ENCODE measurements at places on chromosomes 13 and 19.

- no peak for DNase-seq
These were observed 36.3 kb upstream of the PSG9 start for GRCh38 chr19:43305642-43306041.

DNA sequence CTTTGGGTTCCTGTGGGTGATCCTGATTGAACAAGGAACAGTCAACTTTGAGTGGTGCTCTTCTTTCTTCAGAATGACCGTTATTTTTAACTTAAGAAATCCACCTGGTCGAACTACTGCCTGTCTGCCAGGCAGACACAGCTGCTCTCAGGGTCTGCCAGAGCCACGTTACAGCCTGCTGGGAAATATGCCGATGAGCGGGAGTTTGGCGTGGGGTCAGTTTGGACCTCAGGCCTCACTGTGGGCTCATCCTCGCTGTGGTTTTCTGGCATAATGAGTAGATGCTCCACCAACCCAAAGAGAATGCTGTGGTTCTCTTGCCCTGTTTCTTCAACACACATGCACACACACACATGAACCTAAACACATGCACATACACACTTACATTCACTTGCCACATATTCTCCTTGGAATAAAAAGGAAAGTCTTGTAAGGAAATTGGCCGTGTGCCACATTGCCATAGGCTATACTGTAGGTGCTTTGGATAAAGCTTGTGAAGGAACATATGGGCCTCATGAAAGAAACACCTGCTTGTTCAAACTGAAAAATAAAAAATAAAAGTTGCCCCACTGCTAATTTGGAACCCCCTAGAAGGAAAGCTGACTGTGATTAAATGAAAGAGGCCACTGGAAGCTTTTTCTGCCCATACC is 598.7 kb upstream of the KLF12 start:
- no peak for DNase-seq

- DNase-seq, result no peak
These were observed 34.6 kb upstream of the KATNAL1 start for GRCh38 chr13:30341815-30342570.

GRCh38 chr19:38134540-38135149 is 89.4 kb downstream of the DPF1 start:
- peak; percentile 32 for DNase-seq

DNA sequence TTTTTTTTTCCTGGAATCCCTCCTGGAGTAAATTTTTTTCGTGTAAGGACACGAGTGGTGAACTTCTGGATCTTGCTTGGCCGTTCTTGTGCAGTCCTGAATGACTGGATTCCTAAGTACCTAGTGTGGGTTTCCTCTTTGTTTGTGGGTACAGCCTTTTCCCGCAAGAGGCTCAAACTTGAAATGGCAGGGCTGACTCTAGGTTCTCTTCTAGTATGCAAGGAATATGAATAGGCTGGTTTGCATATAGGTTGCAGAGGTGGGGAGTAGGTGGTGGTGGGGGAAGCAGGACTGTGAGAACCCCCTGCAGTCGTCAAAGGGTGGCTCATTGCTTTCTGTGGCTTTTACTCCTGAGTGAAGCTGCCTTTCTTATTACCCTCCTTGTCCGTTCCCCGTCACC is 13.6 kb downstream of the UBAC2 start:
- peak; percentile 83 for DNase-seq

DNA sequence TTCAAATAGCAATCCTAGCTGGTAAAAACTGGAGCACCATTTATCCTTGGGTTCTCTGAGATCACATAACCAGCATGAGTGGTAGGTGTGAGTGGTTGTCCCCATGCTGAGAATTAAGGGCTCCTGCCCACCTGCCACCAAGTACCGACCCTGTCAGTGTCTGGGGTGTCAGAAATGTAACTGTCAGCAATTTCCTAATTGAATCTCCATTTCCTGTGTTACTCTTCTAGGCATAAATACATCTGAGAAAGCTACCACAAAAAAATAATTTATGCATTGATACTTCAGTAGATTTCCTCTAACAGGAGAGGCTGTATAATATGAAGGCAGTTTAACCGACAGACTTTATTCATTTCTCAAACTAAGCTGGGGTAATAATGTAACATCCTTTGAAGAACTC is 25.1 kb downstream of the CPB2 start:
- no peak for DNase-seq

DNA sequence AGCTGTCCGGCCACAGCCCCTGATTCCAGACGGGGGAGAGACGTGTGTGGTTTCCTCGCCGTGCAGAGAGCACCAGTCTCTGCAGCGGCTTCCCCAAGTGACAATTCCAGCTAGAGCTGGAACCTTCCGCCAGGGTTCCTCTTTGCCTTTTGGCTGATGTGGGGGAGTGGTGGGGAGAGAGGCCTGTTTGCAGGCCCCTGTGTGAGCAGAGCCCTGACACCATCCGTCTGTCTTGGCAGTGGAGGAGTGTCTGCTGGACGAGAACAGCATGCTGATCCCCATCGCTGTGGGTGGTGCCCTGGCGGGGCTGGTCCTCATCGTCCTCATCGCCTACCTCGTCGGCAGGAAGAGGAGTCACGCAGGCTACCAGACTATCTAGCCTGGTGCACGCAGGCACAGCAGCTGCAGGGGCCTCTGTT is 25.0 kb downstream of the LAMP1 start:
- DNase-seq, result no peak

DNA sequence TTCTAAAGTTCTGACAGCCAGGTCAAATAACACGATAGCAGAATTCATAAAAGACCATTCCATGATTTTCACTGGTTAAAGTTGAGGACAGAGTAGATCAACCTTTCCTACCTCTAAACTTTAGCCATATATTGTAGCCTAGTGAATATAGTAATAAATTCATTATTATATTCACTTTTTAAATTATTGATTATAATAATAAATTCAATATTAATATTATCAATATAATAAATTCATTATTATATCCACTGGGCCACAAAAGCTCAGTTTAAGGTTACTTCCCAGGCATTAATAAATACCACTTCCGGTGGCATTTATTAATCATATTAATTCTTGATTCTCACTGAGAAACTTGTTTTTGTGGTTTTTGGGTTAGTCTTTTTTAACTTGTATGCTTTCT is 85.7 kb upstream of the GPC6 start:
- DNase-seq, result no peak

DNA sequence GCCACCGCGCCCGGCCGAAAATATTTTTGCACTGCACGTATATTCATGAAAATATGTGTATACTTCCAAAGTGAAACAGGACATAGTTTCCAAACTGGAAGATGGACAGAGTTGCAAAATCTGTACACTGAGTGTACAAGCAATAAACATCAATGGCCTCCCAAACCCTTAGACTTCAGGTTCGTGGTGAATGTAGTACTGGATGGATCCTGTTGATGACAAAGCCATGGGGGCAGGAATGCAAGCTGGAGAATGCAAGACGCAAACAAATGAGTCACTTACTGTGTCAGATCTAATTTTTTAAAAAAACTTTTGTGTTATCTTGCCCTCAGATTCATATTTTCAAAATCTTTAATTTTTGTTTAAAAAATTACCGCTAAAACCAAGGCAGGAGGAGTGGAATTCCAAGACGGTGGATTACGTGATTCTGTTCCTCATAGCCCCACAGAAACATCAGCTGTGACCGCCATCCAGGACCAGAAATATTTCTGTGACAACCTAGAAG is 12.7 kb upstream of the LILRA2 start:
- DNase-seq, result no peak

DNA sequence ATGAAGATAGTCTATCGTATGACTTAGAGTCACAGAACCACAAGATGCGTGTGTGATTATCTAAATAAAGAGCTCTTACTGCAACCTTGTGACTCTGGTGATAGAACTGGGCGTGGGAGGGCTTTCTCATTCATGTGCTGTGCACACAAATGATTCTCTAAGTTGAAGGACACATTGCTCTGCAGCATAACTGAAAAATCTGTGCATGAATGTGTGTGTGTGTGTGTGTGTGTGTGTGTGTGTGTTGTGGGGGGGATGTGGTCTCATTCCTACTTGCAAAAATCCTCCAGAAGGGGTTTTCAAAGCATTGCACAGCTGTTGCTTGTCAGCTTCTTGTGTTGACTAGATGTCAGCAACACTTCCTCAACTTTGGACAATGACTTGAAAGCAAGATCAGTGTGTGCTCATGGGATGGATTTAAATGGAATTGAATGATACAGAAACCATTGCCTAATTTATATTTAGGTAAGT is 22.4 kb downstream of the LRCH1 start:
- no peak for DNase-seq

- no peak for DNase-seq
These were observed 1189.9 kb downstream of the UQCRFS1 start for GRCh38 chr19:28023064-28023463.

DNA sequence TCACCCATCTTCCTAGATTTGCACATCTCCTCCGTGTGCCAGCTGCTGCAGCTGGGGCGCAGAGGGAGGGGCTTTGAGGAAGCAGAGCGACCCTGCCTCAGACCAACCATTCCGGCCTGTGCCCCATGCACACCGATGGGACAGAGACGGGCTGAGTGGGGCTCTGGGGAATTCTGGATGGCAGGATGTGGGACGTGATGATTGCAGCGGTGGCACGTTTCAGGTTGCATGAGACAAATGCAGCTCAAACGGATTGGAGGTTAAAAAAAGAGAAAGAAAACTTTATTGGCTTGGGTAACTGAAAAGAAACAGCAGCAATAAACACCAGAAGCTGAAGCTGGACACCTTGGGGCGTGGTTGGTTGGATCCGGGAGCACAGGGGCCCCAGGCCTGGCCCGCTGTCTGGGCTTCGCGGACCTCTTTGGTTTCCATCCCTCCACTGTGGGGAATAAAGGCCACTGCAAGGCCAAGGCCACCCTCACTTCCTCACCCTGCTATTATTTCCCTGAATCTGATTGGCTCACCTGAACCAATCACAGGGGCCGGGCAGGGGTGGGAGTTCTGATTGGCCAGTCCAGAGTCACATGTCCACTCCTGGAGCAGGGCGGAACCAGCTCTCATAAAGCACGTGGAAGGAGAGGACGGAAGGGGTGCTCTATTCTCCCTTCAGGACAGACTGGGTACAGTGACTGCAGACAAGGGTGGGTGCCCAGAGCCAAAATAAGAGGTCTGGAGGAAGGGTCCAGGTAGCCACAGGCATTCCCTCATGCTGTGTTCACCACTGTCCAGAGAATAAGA is 6.1 kb upstream of the ZNF787 start:
- no peak for DNase-seq

GRCh38 chr13:37546087-37546486 is 52.5 kb downstream of the POSTN start:
- no peak for DNase-seq

DNA sequence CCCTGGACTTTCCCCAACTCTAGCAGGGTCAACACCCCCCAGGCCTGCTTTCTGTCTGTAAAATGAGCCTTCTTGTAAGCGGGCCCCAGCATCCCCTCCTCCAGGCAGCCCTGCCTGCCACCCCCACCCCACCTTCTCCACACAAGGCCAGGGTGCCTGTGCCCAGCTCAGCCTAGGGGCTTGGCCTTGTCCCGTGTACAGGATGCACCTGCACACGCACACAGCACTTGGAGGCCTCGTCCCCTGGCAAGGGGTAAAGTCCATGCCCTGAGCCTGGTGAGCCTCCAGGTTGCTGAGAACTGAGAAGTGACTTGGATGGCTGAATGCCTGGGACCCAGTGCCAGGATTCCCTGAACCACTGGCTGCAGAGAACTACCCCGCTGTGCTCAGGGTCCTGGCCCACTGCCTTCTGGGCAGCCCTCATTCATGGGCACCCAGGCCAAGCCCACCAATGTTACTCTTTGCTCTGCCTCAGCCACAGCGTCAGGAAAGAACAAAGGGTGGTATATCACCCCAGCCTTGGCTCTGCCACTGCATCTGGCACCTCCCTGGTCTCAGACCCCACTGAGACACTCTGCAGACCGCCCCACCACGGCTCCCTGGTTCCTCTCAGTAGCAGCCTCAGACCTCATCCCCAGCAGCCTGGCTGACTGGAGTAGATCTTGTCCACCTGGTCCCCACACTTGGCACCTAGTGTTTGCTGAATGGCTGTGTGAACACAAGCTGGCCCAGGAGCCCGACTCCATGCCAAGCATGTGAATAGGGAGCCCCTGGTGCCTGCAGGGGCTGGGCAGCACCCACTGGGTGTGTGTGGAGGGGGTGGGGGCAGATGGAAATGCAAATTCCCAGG is 1.8 kb upstream of the TM6SF2 start:
- DNase-seq, result no peak

DNA sequence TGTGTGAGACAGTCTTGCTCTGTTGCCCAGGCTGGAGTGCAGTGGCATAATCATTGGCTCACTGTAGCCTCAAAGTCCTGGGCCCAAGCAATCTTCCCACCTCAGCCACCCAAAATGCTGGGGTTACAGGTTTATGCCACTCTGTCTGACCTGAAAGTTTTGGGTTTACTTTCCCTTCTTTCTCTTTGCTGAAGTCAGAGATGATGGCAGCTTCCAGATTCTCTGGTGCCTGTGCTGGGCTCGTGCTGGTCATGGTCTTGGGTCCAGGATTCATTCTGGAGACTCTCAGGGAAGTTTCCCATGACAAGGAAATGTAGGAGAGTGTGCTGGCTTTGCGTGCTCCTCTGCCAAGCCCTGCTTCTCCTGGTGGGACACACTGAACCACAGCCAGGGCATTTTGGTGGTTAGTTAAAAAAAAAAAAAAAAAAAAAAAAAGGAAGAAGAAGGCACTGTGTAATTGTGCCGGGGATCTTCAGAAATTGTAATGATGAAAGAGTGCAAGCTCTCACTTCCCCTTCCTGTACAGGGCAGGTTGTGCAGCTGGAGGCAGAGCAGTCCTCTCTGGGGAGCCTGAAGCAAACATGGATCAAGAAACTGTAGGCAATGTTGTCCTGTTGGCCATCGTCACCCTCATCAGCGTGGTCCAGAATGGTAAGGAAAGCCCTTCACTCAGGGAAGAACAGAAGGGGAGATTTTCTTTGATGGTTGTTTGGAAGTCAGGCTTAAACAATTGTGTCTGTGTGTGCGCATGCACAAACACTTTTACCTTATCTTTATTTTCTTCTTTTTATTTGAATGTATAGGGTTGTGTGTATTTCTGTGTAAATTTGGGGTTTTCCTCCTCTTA is at the start of gene ALOX5AP:
Gene ALOX5AP (plus strand): TSS at position 519 of the 847 bp plus-strand sequence. CDS start 63 bp downstream, at position 582.
- DNase-seq, result no peak

- DNase-seq, result no peak
These were observed 30.3 kb upstream of the CEACAM1 start for GRCh38 chr19:42558450-42559150.

- DNase-seq, result peak; percentile 56
These were observed 1.0 kb upstream of the ICAM5 start for GRCh38 chr19:10288662-10289166.

GRCh38 chr19:29681422-29682235 is 16.4 kb downstream of the PLEKHF1 start:
- no peak for DNase-seq

DNA sequence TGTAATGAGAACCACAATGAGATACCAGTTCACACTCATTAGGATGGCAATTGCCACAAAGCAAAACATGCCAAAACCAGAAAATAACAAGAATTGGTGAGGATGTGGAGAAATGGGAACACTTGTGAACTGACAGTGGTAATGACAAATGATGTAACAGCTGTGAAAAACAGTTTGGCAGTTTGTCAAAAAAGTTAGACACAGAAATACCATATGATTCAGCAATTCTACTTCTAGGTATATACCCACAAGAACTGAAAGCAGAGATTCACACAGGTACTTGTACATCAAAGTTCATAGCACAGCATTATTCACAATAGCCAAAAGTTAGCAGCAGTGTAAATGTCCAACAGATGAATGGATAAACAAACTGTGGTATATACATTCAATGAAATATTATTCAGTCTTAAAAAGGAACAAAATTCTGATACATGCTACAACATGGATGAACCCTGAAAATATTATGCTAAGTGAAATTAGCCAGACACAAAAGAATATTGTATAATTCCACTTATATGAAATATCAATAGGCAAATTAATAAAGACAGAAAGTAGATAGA is 96.5 kb downstream of the UGGT2 start:
- no peak for DNase-seq
